ENCODE measurements at places on chromosomes 11 and 22.

DNA sequence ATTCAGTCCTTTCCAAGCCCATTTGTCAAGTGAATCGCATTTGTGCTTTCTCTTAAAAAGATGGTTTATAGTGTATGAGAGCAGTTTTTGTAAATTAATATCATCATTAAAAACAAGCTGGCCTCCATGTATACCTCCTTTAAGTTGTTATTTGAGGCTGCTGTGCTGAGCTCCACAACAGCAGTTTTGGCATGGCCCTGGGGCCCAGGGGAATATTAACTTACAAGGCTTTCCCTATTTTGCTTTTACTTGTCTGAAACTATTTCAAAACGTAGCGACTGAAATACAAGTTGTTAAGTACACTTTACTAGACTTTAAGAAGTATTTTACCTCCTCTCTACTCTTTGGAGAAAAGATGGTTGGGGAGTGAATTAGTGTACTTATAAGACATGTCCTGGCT, 4.9 kb upstream of the BARX2 start:
- no peak for DNase-seq

GRCh38 chr11:16790486-16791190, 52.2 kb downstream of the C11orf58 start:
- no peak for DNase-seq

DNA sequence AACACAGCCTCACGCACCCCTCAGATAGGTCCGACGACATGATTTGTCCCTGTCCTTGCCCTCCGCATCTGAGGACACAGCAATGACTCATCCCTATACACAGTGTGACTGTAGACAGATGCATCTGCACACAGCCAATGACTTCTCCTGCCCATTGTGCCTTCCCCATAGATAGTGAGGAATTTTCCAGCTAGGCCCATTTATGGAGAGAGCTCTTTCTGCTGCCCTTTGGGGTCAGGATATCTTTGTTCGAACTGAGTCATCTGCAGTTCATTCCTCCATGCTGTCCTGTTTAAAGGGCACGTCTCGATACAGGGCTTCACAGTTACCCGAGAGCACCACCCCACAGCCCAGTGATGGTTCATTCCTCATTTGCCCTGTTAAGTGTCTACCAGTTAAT, 96.7 kb downstream of the LARGE1 start:
- no peak for DNase-seq

DNA sequence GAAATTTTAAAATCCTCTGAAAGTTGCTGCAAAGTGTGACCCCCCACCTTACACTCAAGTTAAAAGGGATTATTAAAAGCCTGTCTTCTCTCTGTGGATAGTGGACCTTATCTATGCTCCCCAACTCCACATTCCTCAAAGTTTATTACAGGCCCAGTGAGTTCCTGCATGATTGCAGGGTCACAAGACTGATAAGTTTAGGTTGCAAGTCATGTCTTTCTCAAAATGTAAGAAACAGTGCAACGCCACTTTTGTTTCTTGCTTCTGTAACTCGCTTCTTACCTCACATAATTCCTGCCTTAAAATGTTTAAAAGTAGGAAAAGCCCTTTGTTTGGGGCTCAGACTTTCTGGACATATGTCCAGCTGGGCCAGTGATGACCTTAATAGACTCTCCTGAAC, 38.4 kb upstream of the GLYAT start:
- DNase-seq = no peak

DNA sequence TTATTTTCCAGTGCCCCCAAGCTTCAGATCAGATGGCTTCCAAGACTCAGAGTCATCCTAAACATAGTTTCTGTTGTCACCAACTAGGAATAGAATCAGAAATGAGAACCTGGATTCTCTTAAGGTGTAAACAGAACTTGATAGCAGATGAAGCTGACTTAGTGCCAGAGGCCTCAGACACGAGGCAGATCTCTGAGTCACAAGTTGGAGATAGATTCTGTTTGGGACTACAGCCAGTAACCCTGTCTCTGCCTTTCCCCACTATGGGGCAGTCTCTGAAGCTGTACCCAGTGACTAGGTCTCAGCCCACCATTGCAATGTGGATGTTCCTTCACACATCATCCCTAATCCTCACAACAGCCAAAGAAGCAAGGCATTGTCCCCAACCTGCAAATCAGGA, 25.4 kb downstream of the NEU3 start:
- no peak for DNase-seq

DNA sequence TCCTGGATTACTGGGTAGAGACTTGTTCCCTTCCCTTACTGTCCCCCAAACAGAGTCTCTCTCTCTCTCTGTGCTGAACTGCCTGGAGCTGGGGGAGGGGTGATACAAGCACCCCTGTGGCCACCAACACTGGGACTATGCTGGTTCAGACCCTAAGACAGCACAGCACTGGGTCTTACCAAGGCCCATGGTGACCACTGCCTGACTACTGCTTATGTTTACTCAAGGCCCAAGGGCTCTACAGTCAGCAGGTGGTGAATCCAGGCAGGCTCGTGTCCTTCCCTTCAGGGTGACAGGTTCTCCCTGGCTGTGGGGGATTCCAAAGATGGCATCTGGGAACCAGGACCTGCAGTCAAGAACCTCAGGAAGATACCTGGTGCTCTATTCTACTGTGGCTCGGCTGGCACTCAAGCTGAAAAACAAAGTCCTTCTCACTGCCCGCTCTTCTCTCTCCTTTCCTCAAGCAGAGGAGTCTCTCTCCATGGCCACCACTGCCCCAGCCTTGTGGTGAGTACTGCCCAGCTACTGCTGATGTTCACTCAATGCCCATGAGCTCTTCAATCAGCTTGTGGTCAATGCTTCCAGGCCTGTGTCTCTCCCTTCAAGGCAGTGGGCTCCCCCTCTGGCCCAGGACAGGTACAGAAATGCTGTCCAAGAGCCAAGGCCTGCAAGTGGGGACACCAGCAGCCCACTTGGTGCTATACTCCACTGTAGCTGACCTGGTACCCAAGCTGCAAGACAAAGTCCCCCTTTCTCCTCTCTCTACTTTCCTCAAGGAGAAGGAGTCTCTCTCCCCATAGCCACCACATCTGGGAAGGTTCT, 41.8 kb upstream of the SHANK2 start:
- no peak for DNase-seq

GRCh38 chr11:92776676-92777075, 192.8 kb upstream of the MTNR1B start:
- no peak for DNase-seq

DNA sequence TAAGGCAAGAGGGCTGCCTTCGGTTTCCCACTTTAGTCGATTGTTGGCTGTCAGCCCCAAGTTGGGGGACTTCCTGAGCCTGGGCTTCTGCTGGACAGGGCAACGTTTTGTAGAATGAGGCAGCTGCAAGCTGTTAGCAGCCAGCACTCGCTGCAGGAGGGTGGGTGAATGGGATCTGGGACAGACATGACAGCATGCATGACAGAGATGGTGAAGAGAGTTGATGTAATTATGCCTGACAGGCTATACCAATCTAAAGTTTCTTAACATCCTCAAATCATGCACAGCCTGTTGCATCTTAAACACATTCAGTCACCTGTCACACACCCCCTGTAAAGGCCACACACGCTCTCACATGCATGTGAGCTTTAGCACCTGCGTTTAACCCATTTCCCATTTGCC, 49.2 kb downstream of the CWC15 start:
- DNase-seq = no peak

- no peak for DNase-seq
Observed at GRCh38 chr11:63504933-63505586, 824 bp upstream of the LGALS12 start.

DNA sequence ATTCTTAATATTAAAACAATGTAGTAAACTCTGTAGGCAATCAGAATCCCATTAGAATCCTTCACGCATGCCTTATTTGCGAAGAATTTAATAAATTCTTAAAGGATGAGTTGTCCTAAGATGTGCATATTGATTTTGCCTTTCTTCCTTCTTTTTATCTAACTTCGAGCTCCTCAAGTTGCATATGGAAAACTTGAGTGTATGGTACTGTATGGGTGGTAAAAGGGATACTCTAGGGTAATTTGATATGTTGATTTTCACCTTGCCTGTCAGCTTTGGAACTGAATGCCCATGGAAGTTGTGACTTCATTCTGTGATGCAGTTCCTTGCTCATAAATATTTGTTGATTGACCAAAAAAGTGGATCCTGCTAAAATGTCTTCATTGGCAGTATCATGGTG, 193.8 kb downstream of the DDX10 start:
- no peak for DNase-seq

DNA sequence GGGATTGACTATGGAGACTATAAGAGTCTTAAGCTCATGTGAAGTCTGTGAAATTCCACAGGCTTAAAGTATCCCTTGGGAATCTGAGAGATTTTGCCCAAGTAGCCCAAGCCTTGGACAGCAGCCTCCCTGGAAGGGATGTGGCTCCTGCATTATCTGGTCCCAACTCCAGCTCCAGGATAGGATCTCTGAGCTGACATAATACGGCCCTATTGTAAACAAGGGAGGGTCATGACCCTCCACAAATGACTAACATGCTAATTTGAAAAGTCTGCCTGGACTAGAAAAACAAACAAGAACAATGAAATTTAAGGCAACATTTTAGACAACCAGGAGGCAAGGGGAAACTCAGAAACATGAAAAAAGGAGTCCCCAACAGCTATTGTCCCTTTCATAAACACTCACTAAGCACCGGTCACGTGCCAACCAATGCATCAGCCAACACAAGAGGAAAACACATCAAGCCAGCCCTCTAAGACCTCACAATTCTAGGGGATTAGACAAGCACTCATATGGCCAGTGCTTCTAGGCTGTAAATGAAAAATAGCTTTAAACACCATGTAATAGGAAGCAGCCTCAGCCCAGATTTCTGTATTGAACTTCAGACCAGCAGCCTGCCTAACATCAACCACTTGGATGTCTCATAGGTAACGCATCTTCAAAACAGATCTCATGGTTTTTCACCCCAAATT, 101.2 kb upstream of the TIMP3 start:
- no peak for DNase-seq

DNA sequence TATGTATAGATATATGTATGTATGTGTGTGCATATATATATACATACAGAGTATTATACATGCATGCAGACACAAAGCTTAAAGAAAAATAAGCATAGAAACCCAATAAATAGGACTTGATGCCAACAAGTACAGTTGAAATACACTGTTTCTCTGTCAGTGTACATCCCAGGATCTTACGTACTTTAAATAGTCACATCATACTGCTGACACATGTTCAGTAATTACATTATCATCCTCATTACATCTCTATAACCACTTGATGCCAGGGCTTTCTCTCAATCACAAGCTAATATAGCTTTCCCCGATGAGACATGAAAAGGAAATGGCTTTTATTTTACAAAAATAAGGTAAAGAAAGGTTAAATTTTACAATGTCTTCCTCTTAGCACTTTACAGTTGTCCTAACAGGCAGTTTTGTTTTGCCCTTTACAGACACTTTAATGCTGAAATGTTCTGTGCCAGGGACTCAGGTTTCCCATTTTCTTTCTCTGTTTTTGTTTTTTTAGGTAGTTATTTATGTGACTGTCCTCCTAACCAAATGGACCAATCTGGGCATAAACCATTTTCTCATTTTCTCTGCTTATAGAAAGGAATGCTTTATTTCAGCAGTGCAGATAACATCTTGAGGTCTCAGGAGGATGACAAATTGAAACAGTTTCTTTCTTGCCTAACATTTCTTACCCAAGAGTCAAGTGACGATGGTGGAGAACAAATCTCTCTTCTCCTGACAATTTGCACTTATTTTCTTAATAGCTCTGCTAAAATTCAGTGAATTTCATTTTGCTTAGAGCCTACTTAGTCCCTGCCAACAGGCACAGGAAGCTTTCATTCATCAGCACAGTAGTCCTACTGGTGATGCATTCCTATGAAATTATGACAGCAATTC, 350.2 kb downstream of the TTC28 start:
- DNase-seq = no peak

- DNase-seq = no peak
Observed at GRCh38 chr22:28198692-28199091, 279.6 kb upstream of the PITPNB start.

DNA sequence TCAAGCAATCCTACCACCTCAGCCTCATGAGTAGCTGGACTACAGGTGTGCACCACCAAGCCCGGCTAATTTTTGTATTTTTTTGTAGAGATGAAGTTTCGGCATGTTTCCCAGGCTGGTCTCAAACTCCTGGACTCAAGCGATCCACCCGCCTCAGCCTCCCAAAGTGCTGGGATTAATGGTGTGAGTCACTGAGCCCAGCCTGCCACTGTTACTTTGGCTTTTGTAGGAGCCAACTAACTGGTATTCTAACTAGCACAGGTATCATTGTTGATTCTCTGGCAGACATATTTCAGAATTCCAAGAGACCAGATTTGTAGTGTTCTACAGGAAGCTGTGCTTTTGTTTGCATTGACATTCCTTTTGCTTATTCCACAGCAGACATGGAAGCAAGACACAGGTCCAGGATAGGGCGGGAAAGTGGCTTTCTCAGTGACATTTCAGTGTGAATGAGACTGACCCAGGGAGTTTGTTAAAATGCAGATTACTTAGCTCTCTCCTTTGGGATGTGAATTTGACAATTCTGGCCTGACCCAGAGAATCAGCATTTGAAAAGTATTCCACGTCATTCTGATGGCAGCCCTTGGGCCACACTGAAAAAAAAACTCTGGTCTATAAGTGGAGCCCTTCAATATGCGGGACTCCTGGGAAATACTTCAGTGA, 52.2 kb upstream of the PAX6 start:
- no peak for DNase-seq

DNA sequence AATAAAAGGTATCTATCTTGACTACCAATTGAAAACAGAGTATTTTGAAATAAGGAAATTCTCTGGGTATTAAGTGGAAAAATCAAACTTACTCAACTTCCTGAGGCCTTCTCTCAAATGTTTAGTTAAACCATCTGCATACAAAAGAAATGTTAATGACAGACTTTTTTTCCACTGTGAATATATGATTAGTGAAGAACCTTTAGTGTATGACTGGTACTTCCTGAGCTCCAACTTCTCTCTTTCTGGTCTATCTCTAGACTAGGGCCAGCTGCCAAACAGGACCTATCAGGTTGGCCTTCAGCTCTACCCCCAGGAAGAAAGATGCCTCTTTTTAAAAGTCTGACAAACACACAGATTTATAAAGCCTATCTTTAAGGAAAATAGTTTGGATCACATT, 68.8 kb upstream of the SCUBE2 start:
- no peak for DNase-seq

GRCh38 chr11:35494957-35495490, 30.4 kb downstream of the PAMR1 start:
- DNase-seq = no peak

DNA sequence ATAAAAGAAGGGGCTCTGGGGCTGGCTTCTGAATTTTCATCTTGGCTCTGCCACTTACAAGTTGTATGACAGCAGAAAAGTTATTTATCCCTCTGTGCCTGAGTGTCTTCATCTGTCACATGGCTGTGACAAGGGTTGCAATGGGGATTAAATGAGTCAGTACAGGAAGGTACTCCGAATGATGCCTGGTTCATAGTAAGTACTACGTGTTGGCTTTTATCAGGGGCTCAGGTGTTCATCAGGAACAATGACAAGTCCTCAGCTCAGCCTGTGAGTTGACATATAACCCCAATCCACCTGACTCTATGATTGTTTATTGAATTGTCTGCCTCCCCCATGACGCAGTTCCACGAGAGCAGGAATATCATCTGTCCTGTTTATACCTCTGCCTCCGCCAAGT, 45.7 kb downstream of the PAMR1 start:
- no peak for DNase-seq

GRCh38 chr11:67997475-67997921, 6.4 kb downstream of the UNC93B1 start:
- no peak for DNase-seq

Measured in Panc1 (cell line).